ENCODE measurements at places on chromosomes 6 and 20.

DNA sequence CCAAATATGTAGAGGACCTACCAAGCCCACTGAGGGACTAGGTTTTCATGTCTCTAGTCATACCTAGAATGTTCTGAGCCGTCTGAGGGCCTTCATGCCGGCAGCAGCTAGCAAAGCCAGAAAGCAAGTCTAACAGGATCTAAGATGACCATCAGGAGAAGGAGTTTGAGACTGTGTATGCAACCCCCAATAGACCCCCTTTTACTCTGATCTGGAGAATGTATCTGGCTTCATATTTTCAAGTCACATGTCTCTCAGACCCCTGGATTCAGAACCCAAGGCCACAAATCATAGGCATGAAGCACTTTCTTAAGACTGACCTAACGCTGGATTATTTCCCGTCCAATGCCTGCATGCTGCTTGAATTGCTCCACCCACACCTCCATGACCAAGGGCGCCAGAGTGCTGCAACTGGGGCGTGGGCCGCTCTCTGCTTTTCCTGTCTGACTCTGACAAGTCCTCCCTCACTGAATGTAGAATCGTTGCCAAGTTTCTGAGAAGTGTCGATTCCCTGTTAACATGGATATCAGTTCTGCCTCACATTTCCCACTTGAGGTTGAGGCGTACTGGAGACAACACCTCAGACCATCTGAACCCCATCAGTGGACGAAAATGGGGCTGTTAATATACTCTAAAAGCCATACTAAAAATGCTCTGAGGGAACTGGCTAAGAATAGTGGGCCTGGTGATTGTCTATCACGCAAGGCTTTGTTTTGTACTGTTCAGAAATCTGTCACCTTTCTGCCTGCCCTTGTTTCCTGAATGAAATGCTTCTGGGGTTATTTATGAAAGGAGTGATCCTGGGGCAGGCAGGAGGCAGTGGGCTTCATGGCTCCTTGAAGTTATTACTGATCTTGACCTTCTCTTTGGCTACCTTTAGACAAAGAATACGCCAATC lies 23.9 kb upstream of the ASXL1 start:
- DNase-seq = no peak

GRCh38 chr6:135147637-135148592 lies 33.2 kb upstream of the MYB start:
- no peak for DNase-seq

DNA sequence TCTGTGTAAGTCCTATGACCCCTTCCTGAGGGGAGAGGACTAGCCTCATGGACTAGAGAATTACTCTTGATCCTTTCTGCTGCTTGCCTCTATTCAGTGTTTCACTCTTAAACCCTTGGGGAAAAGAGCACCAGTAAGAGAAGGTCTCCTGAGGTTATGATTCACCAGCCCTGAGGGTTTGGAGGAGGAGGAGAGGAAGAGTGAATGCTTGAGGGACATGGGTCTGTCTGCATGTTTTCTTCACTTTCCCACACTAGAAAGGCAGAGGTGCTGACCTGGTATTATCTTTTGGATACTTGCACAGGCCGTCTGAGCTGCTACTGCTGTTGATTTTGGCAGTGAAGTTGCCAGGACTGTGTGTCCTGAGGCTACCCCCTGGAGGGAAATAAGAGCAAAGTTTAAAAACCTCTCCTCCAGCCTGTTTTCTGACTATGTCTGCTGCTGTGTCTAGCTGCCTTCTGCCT lies 78.3 kb downstream of the CD109 start:
- peak; percentile 80 for DNase-seq

DNA sequence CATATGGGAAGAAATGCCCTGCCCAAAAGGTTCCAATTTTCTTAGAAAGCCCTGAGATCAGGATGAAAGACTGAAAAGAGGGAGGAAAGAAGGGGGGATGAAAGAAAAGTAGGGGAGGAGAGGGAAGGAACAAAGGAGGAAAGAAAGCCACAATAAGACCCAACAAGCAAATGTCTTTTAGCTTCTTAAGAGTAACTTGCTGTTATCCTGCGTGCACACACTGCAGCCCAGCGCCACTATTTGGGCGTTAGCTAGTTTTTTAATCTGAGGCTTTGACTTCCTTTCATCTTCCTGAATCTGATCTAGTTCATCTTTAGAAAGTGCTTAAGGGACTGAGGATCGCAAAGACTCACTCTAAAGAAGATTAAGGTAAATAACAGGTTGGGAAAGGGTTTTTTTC lies 77.4 kb upstream of the HDDC2 start:
- DNase-seq = no peak

DNA sequence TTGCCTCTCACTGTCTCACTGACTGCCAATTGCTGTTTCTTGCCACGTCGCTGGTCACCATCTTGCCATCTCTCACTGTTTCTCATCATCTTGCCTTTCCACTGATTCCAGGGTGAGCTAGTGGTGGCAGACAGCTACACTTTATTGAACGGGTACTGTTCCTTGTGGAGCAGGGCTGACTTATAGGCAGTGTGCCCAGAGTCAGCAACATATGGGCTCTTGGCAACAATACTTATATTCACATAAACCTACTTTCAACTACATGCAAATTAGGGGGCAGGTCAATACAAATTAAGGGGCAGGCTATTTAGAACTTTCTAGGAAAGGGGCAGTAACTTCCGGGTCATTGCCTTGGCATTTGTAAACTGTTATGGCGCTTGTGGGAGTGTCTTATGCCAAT lies 186.2 kb upstream of the SYNDIG1 start:
- no peak for DNase-seq

DNA sequence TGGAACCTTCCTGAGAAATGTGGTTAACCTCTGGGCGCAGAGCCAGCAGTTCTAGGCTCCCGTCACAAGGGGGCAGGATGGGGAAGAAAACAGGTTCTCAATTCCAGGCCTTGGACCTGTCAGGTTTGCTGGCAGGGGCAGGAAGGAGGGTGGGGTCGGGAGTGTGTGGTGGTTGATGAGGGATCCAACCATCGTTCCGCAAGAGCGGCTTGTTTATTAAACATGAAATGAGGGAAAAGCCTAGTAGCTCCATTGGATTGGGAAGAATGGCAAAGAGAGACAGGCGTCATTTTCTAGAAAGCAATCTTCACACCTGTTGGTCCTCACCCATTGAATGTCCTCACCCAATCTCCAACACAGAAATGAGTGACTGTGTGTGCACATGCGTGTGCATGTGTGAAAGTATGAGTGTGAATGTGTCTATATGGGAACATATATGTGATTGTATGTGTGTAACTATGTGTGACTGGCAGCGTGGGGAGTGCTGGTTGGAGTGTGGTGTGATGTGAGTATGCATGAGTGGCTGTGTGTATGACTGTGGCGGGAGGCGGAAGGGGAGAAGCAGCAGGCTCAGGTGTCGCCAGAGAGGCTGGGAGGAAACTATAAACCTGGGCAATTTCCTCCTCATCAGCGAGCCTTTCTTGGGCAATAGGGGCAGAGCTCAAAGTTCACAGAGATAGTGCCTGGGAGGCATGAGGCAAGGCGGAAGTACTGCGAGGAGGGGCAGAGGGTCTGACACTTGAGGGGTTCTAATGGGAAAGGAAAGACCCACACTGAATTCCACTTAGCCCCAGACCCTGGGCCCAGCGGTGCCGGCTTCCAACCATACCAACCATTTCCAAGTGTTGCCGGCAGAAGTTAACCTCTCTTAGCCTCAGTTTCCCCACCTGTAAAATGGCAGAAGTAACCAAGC lies 29.6 kb downstream of the SRSF3 start:
- DNase-seq = peak; percentile 88

- DNase-seq = peak; percentile 6
These were observed 129.3 kb upstream of the KCNK16 start for GRCh38 chr6:39451831-39452230.

- DNase-seq = peak; percentile 22
These were observed 144.0 kb downstream of the LRRC1 start for GRCh38 chr6:53938810-53939209.

DNA sequence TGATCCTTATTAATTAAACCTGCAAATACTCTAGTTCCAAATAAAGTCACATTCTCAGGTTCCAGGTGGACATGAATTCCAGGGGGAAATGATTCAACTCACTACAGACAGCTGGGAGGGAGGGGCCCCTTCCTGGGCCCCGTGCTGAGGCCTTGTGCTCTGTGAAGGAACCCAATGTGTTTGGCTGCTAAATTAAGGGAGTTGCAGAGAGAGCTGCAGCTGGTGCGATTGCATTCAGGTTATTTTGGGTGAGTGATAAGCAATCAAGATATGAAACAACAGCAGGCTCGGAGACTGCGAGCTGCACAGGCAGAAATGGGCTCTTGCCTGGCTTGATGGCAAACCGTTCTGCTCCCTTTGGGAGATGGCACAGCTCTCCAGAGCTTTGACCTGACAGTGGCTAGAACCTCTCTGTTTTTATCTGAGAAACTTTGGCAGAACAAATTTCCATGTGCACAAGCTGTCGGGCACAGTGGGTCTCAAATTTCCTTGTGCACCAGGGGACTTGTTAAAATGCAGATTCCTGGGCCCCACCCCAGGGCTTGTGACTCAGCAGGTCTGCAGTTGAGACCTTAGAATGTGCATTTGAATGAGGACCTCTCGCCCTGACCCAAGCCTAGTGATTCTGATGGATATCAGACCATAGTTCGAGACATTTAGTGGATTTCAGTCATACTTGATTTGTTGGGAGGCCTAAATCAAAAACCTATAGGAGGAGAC lies 9.8 kb downstream of the MAPK13 start:
- DNase-seq = no peak
